ENCODE measurements at places on chromosomes 4 and X.
A peak's percentile ranks its signal among the peaks of the same experiment; 100 is the strongest.

- DNase-seq = no peak
Measured at GRCh38 chr4:150224896-150225591, 146.8 kb downstream of the DCLK2 start.

GRCh38 chrX:4225086-4225485 lies 511.6 kb upstream of the PRKX start:
- DNase-seq = no peak

DNA sequence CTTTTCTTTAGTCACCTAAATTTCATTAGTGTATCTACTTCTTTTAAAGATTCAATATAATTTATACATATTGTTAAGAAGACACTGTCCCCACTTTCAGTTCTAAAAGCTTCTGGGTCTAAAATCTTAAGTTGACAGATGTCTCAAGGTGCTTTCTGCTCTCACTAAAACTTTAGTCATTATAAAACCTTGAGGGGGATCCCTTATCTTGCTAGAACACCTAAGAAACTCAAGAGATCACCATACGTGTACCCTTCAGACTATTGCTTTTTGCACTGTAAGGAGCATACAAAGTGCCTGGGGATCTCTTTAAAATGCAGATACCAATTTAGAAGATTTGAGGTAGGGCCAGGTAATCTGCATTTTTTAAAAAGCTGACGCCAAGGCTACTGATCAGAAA lies 30.1 kb downstream of the CYBB start:
- no peak for DNase-seq

- no peak for DNase-seq
Measured at GRCh38 chr4:176191974-176192373, 3.4 kb downstream of the SPATA4 start.

DNA sequence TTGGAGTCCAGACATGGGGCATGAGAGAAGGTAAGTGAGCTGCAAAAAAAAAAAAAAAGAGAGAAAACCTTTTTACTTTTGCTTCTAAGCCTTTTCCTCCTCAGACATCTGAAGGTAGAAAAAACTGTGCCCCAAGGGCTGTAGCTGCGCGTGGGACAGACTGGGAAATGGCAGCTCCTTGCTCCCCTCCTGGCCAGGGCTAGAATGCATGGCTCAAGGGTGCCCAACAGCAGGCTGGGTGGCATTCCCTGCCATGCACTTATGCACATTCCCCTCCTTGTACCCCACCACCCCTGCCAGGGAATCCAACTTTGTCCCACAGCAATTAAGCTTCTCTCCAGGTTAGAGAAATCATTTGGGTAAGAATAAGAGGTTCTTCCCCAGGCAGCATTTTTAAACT lies 421.2 kb downstream of the TRAM1L1 start:
- DNase-seq = no peak

GRCh38 chr4:88630756-88631155 lies 38.5 kb downstream of the HERC3 start:
- no peak for DNase-seq

DNA sequence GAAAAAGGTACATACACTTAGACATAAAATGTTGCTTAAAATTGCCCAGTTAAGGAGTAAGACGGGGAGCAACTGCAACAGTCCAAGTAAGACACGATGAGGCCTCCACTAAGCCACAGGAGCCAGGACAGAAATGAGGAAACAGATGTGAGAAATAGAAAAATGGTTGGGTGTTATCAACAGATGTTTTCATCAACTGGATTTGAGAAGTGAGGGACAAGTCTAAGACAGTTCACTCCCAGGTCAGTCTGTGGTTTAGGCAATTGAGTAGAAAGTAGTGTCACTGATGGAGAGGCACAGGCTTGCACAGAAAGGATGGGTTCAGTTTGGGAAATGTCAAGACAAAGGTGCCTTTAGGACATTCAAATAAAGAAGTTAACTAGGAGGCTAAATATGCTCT lies 23.5 kb upstream of the PHF8 start:
- DNase-seq = peak; percentile 83

DNA sequence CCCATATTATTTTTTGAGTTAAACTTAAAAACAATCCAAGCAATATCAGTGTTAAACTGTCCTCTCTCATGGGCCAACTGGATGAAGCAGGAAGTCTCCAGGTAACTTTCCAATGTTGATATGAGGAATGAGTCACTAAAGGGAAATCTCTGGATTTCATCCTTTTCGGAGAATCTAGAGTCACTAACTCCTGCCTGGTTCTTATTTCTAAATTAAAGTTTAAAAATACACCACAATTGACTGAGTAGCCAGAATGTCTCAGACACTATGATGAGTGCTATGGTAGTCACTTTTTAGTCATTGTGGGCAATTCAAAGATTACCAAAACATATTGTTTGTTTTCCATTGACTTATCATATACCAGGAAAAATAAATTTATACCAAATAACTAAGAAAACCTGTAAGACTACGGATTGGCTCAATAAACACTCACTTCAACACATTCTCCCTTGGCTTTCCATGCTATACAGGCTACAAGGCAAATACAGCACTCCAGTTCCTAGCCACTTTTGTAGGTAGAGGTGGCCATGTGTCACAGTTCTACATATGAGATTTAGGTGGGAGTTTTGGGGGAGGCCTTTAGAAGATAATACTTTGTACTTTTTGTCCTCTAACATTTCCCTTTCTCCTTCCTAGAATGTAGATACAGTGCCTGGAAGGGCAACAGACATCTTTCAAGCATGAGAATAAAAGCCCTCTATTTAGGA lies 8.6 kb downstream of the SLC9B2 start:
- DNase-seq = no peak

DNA sequence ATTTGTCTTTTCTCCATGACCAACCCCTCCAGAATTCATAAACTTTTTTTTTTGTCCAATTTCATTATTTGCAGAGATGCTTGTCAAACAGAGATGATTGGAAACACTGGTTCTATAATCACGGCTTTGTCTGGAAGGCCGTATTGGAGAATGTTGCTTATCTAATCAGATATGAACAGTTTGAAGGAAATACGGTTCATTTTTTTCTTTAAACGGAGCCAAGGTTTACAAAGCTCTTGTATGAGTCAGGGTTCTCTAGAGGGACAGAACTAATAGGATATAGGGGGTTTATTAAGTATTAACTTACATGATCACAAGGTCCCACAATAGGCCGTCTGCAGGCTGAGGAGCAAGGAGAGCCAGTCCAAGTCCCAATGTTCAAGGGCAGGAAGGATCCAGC lies 1415.8 kb downstream of the C4orf33 start:
- no peak for DNase-seq

DNA sequence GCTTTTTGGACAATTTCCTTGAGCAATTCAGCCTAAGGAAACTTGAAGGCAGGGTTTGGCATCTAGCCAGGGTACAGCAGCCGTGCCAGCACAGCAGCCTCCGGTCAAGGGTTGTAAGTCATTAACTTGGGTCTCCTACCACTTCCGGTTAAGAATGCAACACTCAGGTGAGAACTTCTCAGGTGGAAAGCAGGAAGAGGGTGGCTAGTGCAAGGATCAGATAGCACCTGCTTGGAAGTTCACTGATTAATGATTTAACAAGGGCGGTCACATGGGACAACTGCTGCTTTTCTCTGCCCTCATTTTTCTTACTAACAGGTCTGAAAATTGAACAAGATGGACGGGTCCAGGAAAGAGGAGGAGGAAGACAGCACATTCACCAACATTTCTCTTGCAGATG lies 30.1 kb upstream of the SCOC start:
- no peak for DNase-seq

- DNase-seq = no peak
Measured at GRCh38 chr4:112270640-112271421, 14.9 kb downstream of the TIFA start.

- DNase-seq = no peak
Measured at GRCh38 chrX:71923516-71923915, 12.9 kb downstream of the NHSL2 start.

GRCh38 chrX:131187206-131187605 lies 101.9 kb downstream of the IGSF1 start:
- peak; percentile 29 for DNase-seq

DNA sequence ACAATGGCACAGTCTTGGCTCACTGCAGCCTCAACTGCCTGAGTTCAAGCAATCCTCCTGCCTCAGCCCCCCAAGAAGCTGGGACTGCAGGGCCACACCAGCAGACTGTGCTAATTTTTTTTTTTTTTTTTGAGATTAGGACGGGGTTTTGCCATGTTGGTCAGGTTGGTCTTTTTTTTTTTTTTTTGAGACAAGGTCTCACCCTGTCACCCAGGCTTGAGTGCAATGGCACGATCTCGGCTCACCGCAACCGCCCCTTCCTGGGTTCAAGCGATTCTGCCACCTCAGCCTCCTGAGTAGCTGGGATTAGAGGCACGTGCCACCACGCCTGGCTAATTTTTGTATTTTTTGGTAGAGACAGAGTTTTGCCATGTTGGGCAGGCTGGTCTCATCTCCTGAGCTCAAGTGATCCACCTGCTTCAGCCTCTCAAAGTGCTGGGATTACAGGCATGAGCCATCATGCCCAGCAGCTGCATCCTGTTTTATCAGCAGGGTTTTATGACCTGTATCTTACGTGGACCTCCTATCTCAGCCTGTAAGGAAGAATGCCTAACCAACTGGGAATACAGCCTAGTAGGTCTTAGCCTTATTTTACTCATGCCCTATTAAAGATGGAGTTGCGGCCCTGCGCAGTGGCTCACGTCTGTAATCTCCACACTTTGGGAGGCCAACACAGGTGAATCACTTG lies 13.2 kb upstream of the MRPL1 start:
- DNase-seq = no peak
